ENCODE measurements at places on chromosomes 2 and 18.

DNA sequence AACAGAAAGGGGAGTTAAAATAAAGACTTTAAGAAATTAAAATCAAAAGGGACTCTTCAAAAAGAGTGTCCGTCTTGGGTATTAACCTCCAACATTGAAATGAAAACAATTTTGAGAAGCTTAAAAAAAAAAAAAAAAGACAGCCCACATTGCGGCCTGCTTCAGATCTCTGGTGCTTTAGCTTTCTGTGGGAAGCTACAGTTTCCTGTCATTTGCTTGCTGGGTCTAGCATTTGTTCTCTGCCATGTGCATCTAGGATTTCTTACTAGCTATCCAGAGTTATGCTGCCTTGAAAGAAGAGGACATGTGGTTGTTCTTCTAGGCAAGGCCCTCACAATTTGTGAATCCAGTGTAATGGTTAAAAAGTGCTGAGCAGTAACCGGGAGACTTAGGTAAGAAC is 375.3 kb downstream of the SLC4A3 start:
- no peak for DNase-seq

- no peak for DNase-seq
Observed at GRCh38 chr2:200428961-200429665, 80.8 kb downstream of the KCTD18 start.

GRCh38 chr2:213991453-213992108 is 419.3 kb upstream of the VWC2L start:
- no peak for DNase-seq

GRCh38 chr2:7840651-7841380 is 841.0 kb upstream of the ID2 start:
- DNase-seq = no peak

- no peak for DNase-seq
Observed at GRCh38 chr2:55419233-55419678, 400 bp downstream of the CCDC88A start.

- DNase-seq = no peak
Observed at GRCh38 chr2:84495539-84496146, 20.7 kb upstream of the DNAH6 start.

Data from COLO829 (cell line).